ENCODE measurements at places on chromosomes 7 and 10.

GRCh38 chr7:36527549-36527913, 137.9 kb downstream of the ANLN start:
- DNase-seq = no peak

GRCh38 chr10:10612151-10612550, 405.5 kb upstream of the CELF2 start:
- DNase-seq = no peak

DNA sequence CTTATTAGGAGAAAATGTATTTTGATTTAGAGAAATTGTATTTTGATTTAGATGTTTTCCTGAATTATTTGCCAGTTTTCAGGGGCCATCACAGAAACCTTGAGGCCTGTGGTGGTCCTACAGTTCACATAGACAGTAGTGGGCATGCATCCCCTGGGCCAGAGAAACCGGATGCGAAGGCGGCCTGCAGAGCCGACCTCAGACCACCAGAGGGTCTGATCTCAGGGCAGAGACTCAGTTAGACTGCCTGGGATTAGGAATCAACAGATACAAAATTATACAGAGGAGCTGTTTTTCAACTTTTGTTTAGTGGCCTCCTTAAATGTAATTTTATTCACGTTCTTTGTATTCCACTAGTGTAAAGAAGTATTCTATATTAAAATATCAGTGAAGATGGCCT, 158.4 kb downstream of the PAXIP1 start:
- DNase-seq = no peak

DNA sequence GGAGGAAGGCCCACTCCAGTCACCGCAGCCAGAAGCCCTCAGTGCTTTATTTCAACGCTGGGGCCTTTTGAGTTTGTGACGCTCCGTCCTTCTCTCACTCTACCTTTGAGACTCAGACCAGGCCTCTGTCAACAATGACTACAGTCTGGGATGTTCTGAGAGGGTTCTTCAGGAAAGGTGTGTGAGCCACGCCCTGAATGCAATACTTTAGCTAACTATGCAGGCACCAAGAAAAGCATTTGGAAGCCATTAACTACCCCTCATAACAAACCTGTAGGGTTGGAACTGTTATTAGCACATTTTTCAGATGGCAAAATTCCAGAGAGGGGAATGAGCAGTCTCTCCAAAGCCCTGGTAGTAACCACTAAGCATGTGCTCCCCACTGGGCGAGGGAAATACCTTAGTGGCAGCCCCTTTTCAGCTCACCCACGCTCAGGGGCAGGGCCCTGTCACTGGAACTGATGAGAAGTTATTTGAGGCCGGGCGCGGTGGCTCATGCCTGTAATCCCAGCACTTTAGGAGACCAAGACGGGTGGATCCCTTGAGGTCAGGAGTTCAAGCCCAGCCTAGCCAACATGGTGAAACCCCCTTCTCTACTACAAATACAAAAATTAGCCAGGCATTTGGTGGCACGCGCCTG, 5.7 kb upstream of the ARPC1B start:
- no peak for DNase-seq

- no peak for DNase-seq
These were observed 134.4 kb downstream of the ARHGAP21 start for GRCh38 chr10:24589265-24589664.

DNA sequence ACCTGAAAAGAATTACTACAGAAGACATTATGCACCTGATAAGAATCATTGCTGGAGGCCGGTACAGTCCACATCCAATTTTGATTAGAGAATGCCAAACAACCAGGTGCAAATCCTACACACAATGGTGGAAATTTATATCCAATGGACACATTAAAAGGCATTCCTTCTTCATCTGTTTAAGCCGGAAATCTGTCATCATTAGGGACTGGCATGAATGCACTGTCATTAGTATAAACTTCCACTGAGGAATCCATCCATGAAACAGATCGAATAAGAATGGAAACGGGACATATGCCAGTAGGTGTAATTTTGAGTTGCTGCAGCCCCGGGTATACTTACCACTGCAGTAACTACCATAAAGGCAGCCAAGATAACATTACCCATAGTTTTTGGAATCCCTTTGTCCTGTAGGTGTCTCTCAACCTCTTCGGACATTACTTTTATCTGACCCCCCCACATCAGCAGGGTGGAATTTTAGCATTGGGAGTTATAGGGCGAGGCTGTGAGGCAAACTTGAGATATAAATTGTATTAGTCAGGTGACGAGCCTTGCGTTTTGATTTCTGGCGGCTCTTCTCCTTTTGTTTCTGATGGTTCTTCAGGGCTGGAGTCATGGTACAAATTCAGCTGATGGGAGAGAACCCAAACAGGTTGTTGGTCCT, 36.5 kb upstream of the AKR1C2 start:
- no peak for DNase-seq

GRCh38 chr7:31432836-31433340, 81.0 kb upstream of the ITPRID1 start:
- no peak for DNase-seq

DNA sequence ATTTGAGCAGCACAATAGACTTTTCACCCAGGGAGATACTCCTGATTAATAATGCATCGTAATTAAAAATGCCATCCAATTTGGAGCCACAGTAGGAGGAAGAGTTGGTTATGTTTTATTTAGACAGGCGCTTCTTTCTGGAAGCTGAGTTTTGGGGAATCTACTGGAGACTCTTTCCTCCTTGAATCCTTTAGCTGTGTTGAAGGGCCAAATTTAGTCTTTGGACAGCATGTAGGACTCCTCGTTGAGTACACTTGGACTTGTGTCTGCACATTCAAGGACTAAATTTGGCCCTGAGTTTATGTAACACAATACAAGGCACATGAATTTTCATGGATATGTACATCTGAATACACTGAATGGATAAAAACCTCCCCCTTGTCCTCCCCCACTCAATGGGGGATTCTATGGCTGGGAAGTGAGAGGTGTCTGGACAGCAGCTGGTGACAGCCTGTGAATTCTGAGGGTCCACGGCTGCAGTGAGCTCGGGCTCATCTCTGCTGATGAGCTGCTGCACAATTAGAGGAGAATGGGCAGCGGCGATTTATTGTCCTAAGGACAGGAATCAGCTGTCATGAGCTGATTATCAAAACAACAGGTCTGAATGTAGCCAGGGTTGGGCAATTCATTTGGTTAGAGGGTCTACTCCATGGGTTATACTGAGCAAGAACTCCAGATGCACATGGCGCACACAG, 95.2 kb downstream of the PRTFDC1 start:
- DNase-seq = no peak

DNA sequence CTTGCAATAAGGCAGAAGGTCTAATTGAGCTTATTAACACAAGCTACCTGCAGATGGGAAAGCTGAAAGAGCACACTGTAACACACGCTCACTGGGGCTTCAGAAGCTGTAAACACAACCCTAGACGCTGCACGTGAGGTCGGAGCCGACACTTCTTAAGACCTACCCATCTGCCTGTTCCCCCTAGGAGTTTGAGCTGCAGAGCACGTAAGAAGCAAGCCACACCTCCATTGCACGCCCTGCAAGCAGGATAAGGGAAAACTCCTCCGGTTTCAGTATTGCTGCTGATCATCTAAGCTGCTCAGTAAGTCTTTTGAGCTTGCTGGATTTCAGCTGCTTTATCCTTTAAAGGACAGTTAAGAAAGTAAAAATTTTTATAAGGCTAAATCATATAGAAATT, 244.0 kb upstream of the ZWINT start:
- DNase-seq = no peak

DNA sequence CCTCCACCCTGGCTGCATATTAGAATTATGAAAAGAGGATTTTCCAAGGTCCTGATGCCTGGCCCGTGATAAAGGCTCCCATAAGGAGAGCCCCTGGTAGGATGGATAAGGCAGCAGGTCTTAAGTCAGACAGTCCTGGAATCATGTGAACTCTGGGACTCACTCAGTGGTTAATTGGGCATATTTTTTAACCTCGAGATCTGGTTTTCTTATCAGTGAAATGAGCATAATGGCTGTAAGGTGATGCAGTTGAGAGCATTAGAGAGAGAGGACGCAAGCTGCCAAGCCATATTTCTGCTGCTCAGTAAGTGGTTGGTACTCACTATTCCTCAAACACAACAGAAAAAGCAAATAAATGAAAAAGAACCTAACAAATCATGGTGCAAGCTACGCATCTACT, 37.8 kb downstream of the TARP start:
- DNase-seq = no peak

GRCh38 chr10:107548301-107548700, 383.8 kb upstream of the SORCS1 start:
- DNase-seq = no peak

GRCh38 chr7:16350634-16351033, 70.7 kb downstream of the CRPPA start:
- DNase-seq = no peak

GRCh38 chr10:14580671-14581332, 193.9 kb downstream of the FAM107B start:
- DNase-seq = no peak

All from CD4-positive, alpha-beta T cell treated with Interleukin-10 for 1 hour (primary cell).